ENCODE measurements at places on chromosomes 5 and 9.

GRCh38 chr5:133521801-133522200 is 90.5 kb downstream of the FSTL4 start:
- no peak for DNase-seq

GRCh38 chr9:132005899-132006298 is 73.8 kb downstream of the MED27 start:
- DNase-seq, result no peak

DNA sequence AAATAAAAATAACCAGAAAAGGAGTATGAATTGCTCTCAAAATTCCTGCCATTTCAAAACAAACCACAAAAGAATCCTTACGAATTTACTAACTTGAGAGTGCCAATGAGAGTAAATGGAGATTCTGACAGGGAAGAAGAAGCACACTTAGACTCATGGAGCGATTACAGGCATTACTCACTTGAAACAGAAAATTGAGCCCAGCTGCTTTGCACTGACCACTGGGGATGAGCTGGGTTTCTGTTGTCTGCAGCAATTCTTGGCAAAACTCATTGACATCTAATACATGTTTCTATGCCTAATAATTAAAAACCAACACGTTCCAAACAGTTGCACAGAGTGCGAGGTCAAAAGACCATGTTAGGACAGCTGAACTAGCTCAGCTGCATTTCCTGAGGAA is 731.6 kb downstream of the DNAH5 start:
- no peak for DNase-seq

- no peak for DNase-seq
Observed at GRCh38 chr9:18452276-18452675, 21.7 kb upstream of the ADAMTSL1 start.

DNA sequence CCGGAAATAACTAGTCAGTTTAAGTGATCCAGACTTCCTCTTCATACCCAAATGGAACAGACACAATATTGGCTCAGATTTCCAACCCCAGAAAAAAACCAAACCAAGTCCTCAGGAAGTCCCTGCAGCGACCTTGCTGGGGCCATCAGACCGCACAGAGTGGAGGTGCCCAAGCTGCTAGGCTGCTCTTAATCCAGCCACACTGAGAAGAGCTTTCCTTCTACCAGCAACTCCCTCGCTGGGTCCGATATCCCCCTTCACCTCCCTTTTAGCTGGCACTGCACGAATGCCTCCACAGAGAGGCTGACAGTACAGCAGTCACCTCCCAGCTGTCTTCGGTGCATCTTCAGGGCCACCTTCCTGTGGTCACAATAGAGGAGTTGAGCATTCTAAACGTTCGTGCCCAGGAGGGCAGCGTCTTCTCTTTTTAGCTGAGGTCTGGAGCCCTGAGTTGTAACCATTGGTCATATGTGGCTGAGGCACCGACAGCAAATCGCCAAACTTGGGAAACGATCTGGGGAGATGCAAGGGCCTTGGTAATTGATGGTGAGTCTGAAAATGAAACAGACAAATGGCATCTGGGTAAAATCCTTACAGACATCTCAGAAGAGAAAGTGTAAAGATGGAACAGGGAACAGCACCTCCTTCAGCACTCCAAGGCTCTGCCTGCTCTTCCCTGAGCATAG is 5.7 kb downstream of the NAIF1 start:
- no peak for DNase-seq

- no peak for DNase-seq
Observed at GRCh38 chr5:176406436-176407052, 9.8 kb downstream of the CLTB start.

GRCh38 chr9:28135549-28135948 is 562.3 kb upstream of the C9orf72 start:
- DNase-seq, result no peak

DNA sequence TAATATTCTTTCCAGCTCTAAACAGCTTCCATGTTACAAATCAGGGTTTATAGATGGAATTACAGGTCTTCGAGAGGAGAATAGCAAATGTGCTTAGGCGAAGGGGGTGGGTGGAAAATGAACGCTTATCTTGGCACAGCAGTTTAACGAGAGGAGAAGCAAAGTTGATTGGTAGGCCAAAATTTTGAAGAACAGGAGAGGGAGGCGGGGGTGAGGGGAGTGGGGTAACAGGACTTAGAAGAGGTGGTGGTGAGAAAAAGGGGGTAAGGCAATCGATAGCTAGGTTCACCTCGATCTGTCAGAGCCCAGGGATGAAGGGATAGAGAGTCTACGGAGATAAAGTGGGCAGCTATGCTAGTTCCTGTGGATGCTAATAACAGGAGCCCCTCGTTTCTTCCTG is 764 bp downstream of the ANKRA2 start:
- no peak for DNase-seq

DNA sequence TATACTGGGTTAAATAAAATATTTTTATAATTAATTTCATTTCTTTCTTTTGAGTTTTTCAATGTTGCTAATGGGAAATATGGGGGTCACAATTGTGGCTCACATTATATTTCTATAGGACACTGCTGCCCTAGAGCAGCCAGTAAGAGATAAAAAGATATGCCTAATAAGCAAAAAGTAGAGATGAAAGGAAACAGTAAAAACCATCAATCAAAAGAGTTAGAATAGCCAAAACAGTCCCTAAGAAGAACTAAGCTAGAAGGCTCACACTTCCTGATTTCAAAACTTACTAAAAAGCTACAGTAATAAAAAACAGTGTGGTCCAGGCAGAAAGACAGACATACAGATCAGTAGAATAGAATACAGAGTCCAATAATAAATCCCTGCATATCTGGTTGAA is 104.4 kb downstream of the FANCC start:
- DNase-seq, result no peak

DNA sequence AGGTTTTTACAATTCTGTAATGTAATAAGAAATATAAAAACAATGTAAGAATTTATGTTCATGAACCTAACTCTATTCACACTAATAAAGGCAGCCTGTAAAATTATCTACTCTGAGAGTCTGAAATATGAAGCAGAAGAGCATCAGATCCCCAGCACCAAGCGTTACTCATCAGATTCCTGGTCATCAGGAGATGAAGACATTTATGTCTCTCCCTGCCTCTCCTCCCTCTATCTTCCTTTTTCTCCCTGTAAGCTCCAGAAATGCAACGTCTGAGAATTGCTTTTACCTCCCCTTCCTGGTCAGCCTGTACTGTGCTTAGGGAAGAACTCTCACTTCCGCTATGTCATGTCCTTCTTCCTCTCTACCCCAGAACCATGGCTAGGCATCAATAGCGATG is 114.4 kb upstream of the SLIT3 start:
- no peak for DNase-seq

DNA sequence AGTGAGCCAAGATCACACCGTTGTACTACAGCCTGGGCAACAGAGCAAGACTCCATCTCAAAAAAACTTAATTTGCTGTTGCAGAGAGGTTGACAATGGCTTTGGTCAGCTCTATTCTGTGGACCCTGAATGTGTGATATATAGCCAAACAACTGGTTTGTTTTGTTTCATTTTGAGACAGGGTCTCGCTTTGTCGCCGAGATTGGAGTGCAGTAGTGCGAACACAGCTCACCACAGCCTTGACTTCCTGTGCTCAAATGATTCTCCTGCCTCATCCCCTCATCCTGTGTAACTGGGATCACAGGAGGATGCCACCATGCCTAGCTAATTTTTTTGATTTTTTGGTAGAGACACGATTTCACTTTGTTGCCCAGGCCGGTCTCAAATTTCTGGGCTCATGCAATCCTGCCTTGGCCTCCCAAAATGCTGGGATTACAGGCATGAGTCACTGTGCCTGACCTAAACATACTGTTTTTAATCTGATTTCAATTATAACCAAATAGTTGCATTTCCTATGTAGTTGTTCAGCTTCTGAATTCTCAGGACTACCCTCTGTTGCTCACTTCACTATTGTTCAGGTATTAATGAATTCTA is 9.8 kb downstream of the RNF183 start:
- no peak for DNase-seq

DNA sequence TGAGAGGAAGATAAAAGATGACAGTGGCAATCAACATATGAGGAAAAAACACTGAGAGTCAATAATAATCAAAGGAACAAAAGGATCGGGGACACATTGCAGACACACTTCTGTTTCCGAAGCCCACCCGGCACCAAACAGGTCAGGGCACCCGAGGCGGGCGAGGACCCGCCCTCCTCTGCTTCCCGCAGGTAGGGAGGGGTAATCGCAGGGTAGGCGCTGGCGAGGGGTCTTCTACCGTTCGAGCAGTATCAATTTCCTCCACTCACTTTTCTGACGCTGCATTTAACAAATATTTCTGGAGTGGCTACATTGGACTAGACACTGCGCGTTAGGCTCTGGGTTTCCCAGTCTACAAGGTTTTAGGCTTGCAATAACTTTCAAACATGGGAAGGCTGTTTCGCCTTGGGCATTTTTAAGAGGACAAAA is 1.3 kb downstream of the TXN start:
- DNase-seq, result no peak
